ENCODE measurements at places on chromosomes 3 and 15.
A peak's percentile ranks its signal among the peaks of the same experiment; 100 is the strongest.

GRCh38 chr15:48001393-48002039 lies 119.3 kb upstream of the SLC24A5 start:
- no peak for ATAC-seq

GRCh38 chr3:20344400-20344959 lies 158.5 kb upstream of the SGO1 start:
- peak; percentile 72 for ATAC-seq

- ATAC-seq = no peak
Observed at GRCh38 chr3:52794612-52795099, at the start of gene ITIH3. Gene ITIH3, plus strand, starts transcription at chr3:52794796. Its CDS starts 8 bp downstream, at chr3:52794804.

DNA sequence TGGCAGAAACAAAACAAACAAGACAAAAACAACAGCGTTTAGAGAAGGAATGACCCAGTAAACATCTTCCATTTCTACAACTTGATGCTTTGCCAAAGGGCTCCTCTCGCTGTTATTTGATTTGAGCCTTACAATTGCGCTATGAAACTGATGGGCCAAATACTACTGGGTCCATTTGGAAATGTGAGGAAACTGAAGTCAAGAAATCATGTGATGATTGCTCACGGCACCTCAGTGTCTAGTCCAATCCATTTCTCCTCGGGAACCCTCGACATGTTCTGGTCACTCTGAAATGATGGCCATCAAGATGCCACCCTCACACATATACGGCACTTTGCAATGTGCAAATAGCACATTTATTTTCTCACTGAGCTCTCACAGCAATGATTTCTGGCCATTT lies 136.0 kb downstream of the UACA start:
- ATAC-seq = no peak

DNA sequence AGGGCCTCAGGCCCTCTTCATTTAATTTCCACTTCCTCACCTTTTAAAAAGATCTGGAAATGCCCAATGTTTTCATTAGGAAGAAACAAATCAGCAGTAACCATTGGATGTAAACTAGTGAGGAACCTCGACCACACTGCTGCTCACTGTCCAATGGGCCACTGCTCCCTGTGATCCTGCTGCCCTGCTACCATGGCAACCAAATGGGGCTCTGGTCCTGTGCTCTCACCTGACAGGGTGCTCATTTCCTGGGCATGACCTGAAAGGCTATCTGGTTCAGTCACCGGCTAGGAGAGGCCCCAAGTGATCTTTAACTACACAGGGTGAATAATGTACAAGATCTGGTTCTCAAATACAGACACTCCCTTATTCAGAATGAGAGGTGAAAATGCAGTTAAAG lies 54.6 kb downstream of the ARHGEF3 start:
- no peak for ATAC-seq

DNA sequence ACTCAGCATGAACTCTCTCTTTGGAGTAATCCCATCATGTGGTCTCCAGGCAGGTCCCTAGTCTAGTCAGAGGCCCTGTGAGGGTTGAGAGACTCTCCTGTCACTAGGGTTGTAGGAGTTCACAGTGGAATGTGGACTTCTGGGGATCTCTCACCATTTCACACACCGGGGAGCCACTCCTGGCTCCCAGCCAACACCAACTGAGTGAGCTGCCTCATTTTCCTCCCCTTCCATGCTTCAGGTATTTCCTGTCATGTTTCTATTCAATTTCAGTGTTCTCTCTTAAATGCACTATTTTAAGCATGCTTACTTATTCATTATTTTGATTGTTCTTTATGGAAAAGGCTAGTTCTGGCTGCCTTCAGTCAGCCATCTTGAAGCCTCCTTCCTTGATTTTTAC lies 467.5 kb upstream of the ARL6 start:
- ATAC-seq = no peak

Measured in activated T-helper 17 cell treated with anti-CD3 and anti-CD28 coated beads, Interleukin-2, amount 50 U/mL, for 72 hours (primary cell).